ENCODE measurements at places on chromosomes 11 and 22.

GRCh38 chr11:13207665-13208594, 69.7 kb upstream of the BMAL1 start:
- peak; percentile 69 for DNase-seq

DNA sequence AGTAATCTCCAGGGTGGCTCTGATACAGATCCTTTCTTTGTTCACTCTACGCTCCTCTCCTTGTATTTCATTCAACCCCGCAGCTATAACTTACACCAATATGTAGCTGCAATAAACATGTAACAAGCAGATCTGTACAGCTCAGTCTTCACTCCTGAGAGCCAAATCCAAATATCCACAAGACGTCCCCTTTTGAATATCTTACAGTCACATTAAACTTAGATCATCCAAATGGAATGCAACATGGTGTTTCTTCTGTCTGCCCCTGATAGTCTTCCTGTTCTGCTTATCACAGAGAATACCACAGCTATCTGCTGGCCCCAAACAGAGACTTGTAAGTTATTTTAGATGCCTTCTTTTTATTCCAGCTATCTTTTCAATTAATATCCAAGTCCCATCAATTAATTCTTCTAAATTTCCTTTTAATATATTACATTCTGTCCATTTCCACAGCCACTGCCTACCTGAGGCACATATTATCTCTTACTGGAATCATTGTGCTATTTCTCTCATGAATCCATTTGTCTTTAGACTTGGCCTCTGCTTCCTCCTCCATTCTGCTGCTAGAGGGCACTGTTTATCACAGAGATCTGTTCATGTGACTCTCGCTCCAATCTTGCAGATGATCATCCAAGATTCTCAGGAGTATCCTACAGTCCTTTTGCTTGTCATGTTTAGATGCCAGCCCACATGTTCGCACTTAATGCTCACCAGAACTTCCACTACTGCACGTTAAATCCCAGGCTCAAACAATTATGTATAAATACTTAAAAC, 908.6 kb downstream of the NTM start:
- peak; percentile 68 for DNase-seq

DNA sequence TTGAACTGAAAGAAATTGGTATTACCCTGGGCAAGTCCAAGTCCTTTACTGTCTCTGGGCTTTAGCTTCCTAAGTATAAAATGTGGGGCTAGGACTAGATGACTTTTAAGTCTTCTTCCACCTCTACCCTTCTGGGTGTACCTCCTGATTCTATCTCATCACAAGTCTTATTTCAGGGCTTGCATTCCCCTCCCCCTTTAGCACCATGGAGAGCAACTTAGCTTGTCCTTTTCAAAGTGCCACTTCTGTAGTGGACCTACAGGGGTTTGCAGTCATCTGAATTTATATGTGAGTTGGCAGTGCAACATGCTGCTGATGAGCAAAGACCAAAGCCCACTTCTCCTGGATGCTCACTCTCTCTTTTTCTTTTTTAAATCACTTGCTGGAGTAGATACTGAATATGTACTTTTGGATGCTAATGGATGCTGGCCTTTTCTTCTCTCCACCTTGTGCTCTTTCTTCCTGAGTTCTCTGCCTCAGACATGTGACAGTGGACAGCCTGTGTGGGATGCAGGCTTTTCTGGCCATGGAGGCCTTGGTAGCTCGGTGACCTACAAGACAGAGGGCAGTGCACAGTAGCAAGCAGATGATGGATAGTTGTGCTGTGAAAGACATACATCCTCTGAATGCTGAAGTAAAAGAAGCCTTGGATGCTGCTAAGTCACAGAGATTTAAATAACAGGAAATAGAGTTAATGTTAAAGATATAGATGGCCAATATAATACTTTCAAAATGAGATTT, 185.0 kb downstream of the NELL1 start:
- peak; percentile 11 for DNase-seq

DNA sequence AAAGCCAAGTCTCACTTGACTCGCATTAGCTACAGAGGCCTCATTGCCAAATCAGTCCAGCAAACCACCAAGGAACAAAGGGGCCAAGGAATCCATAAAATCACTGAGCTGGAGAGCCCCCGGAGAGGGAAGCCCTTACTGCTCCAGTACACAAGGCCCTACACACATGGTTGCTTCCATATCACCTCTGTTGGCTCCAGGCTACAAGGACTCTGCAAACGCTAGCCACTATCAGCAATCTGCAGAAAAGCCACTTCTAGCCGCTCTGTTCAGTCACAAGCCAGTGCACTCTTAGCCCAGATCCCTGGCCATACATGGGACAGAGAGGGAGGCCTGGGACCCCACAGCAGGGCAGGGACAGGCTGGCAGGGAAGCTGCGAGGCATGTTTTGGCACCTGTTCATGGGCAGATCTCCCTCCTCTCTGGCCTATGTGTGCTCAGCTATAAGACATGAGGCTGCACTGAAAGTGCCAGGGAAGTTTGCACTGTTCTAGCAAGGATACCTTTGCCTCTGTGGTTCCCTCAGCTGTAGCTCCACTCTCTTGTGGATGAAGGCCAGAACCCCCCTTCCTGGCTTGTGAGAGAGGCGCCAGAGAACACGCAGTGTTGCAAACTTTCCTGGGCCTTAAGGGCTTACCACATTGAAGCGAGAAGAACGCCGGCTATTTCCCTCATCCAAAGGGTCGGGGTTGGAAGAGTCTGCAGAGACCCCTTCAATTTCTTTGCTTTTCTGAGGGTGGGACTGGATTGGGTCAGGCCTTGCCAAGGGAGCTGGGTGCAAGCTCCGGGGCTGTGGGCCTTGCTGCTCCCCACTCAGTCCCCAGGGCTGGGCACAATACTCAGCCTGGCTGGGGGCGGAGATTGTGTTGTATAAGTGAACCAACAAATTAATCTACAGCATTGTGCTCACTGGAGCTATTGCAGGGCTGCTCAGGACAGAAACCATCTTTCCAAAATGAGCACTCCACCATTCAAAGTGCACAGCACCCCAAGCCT, 108.7 kb upstream of the PITPNB start:
- no peak for DNase-seq

DNA sequence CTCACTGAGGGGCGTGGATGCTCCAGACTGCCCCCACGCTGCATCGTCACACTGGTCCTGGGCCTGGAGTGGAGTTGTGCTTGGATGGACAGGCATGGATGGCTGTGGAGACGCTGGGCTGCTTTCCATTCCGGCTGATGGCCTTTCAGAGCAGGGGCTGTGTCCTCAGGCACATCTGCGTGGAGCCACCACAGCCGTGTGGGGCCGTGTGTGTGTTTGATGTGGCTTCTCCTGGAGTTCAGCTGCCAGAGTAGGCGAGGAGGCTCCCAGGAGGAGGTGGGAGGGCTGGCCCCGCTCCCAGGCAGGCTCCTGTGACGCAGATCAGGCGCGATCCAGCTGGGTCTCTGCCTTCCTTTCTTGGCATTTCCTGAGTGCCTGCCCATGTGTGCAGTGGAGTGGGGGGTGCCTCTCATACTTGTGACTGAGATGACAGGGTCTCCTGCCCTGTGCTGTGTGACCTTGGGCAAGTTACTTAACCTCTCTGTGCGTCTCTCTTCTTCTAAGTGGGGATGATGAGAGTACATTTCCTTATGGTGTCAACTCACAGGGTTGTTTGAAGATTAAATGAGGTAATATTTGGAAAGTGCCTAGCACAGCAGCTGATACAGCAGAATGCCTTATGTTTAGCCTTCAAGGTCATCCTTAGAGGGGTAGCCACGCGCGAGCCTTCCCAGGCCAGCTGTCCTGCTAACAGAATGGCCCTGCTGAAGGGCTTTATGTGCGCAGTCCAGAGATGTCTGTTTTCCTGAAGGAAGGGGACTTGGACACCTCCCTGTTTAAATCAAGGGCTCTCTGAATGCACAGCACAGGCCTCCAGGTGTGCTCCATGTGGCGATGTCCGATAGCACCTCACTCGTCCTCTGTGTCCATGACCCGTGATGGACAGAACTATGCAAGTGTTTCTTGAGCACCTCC, 33.5 kb downstream of the GLB1L2 start:
- no peak for DNase-seq

DNA sequence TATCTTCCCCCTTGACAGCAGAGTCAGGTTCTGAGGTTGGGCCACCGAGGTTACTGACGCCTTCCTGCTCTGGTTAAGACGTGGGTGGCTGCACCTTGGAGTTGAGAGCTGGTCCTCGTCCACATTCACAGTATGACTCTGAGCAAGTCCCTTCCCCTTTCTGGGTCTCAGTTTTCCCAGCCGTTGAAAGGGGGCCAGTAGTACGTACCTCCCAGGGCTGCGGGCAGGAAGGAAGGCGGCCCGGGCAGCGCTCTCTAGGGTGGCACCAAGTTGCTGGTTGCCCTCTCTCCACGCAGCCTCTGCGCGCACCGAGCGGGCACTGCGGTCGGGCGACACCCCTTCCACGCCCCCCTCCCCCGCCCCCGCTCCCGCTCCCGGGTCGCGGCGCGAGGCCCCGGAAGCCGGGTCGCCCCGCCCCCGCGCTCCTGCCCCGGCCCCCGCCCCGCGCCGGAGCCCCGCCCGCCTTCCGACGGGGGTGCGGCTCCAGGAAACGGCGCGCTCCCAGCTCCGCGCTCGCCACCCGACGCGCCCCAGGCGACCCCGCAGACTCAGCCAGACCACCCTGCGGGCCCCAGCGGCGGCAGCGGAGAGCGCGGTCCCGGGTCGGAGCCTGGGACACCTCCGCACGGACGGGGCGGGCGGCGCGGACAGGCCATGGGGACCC, at the start of gene EHBP1L1:
EHBP1L1 (plus strand) TSS at position 486 of the 664 bp plus-strand sequence. CDS start 250 bp downstream, outside the sequence.
- peak; percentile 92 for DNase-seq

DNA sequence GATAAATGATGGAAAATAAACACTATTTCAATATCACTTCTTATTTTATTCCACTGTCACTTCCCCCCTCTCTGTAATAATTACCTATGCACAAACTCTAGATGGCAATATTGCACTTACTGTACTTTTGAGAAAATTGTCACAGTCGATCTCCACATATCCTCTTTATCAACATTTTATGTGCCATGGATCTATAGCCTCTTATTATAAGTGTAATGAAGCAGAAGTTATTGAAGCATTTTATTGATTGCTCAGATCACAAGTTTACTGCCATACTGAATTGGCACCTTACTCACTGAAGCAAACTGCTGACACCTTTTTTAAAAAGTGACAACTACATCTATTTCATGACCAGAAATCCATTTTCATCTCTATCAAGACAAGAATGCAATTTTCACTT, 133.4 kb downstream of the DCDC1 start:
- peak; percentile 50 for DNase-seq

DNA sequence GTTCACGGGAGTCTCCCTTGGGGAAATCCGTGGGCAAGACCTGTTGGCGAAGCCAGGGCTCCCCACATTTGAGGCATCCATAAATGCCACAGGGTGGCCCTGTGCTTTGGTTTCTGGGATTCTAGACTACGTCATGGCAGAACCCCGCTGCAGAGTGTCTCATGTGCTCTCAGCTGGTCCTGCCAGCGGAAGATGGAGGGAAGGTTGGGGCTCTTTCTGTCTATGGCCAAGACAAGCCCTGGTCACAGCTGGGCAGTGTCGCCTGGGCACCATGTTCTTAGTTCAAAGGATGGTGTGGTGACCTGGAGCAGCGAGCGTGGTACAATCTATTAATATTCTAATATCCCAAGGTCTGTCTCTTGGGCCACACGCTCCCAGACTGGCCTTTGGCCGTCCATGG, 511.7 kb downstream of the TBC1D22A start:
- DNase-seq: no peak

- DNase-seq: no peak
Observed at GRCh38 chr22:45946805-45947600, 30.0 kb downstream of the WNT7B start.

GRCh38 chr11:62411524-62411923, 7.3 kb upstream of the SCGB1A1 start:
- DNase-seq: no peak

GRCh38 chr11:43866520-43866919, 14.1 kb upstream of the ALKBH3 start:
- no peak for DNase-seq

DNA sequence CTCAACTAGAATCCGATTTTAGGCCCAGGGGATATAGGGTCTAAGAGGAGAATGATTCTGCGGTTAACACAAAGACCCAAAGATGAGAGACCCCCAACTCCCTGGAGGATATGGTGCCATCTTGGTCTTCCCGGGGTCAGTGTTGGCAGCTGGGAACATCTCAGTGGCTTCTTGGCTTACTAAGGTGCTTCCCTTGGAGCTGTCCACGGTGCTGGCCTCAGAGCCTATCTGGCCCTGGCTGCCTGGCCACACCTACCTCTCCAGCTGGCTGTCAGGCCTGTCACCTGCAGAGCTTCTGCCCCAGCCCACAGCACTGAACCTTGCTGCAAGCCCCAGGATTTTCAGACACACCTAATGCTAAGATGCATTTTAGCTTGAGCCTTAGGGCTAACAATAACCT, 70.7 kb upstream of the THY1 start:
- peak; percentile 51 for DNase-seq

DNA sequence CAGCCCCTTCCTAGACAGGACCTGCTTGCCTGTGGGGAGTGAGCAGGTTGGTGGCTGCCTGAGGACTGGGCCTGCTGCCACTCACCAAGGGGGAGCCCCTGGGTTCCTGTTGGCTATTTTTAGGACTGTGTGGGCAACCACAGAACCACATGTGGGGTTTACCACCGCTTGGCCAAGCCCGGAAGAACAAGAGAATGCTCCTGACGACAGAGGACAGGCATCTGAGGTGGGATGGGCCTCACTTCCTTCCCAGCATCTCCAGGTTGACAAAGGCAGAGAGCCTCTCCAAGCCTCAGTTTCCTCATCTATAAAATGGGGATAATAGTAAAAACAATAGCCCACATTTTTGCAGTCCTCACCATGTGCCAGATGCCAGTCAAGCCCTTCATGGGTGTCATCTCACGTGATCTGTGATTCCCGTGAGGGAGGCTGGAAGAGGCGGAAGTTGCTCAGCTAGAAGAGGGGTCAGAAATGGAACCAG, 43.6 kb downstream of the LRRC32 start:
- DNase-seq: no peak

- peak; percentile 78 for DNase-seq
Observed at GRCh38 chr22:38187413-38188212, 6.0 kb upstream of the PLA2G6 start.
